ENCODE measurements at places on chromosomes 12 and 14. TPM values are rescaled to one million over a fixed set of nuclear protein-coding genes. Genes with fewer than 3 reads are reported as not detected.

DNA sequence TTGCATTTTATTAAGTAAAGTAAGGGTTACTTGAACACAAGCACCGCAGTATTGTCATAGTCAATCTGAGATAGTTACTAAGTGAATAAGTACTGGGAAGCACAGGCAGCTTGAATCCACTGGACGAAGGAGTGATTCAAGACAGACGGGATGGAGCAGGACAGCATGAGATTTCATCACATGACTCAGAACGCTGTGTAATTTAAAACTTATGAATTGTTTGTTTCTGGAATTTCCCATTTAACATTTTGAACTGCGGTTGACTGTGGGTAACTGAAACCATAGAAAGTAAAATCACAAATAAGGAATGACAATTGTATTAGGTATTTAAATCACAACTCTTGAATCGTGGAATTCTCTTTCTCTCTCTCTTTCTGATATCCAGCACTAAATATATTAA, 1630.4 kb upstream of the SEL1L start:
- H3K4me1 ChIP-seq = no peaks in the 10 kb centered on the region
- H3K4me3 ChIP-seq = no peak overlapping the region
- DNase-seq = no peak
- no peak overlapping the region for H3K27ac ChIP-seq
- H3K27me3 ChIP-seq = no peaks in the 10 kb centered on the region

DNA sequence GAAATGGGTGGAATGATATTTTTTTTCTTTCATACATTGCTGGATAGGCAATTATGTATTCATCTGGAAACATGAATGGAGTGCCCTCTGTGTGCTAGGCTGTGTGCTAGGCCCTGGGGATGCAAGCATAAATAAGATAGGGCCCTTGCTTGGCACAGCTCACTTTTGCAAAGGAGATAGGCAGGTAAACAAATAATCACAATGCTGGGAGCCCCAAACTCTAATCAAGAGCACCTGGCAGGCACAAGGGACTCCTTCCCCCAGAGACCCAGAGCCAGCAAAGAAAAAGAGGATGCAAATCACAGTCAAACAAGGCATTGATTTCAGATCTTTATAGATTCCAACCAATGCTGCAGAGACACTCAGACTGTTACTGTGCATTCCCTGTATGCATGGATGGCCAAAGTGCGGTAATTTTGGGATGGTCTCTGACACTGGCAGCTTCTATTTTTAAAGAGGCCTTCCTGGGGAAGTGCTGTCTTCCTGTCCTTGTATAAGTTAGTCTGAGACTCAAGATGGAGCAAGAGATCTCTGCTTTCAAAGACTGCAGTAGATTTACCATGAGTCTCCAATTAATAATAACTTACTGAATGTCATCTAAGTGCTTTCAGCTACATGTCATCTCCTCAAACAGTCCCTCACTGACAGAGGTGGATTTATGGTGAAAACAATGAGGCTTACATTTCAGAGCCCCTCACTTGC, 45.1 kb upstream of the CPM start:
- H3K27ac ChIP-seq = no peak overlapping the region
- no peaks in the 10 kb centered on the region for H3K27me3 ChIP-seq
- no peak for DNase-seq
- no peak overlapping the region for H3K4me3 ChIP-seq

- no peak overlapping the region for H3K27ac ChIP-seq
- no peaks in the 10 kb centered on the region for H3K27me3 ChIP-seq
- DNase-seq = no peak
Measured at GRCh38 chr12:26576266-26576665, 256.7 kb downstream of the ITPR2 start.

DNA sequence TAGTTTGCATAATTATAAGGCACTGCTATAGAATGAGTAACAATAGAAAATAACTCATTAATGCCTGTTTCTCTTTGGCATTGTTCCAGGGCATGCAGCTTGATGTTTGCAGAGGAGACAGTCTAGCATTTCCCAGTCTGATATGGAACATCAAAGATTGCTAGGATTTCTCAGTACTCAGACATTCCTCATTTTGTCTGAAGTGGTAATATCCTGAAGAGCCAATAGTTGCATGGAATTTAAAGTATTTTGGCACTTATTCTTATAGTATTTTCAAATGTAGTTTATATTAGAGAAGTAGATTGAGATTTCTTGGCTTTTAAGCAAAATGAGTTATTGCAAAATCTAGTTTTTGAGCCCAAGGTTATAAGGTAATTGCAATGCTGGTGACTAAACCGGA, 337.3 kb upstream of the E2F7 start:
- peaks cover 4% of the 10 kb centered on the region for H3K4me1 ChIP-seq
- H3K27ac ChIP-seq = no peak overlapping the region
- H3K36me3 ChIP-seq = no peaks in the 10 kb centered on the region
- no peaks in the 10 kb centered on the region for H3K27me3 ChIP-seq
- H3K4me3 ChIP-seq = no peak overlapping the region
- no peak for DNase-seq

- no peak for DNase-seq
- peaks cover 4% of the 10 kb centered on the region for H3K27me3 ChIP-seq
- H3K4me1 ChIP-seq = peaks cover 49% of the 10 kb centered on the region
- peak overlapping the region; percentile 83 for H3K27ac ChIP-seq
- peak overlapping the region; percentile 92 for H3K4me3 ChIP-seq
Measured at GRCh38 chr14:64708148-64709004, 4.2 kb downstream of the PLEKHG3 start.

- DNase-seq = no peak
- no peaks in the 10 kb centered on the region for H3K4me1 ChIP-seq
- H3K36me3 ChIP-seq = peaks cover 3% of the 10 kb centered on the region
- peaks cover 70% of the 10 kb centered on the region for H3K27me3 ChIP-seq
- peak overlapping the region; percentile 85 for H3K27ac ChIP-seq
Measured at GRCh38 chr14:91835197-91835919, 32.0 kb downstream of the TC2N start.

GRCh38 chr14:50619569-50620141, 48.5 kb downstream of the SAV1 start:
- H3K27me3 ChIP-seq = no peaks in the 10 kb centered on the region
- no peak overlapping the region for H3K4me3 ChIP-seq
- peaks cover 8% of the 10 kb centered on the region for H3K36me3 ChIP-seq
- H3K27ac ChIP-seq = no peak overlapping the region
- no peaks in the 10 kb centered on the region for H3K4me1 ChIP-seq
- no peak for DNase-seq

DNA sequence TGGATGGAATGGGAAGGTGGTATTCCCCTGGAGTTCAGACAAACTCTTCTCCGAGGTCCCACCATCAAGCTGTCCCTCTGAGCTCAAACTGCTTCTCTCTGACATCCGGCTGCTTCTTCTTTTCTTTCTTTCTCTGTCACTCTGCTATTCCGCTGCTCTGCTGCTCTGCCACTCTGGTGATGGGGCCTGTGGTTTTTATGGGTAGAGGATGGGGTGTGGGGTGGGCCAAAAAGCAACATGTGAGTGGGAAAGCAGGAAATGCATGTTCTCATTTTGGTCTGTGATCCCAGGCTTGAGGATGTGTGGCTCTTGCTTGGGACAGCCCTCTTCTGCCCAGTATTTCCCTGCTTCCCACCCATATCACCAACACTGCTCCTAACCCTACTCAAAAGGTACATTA, 30.6 kb downstream of the CLECL1 start:
- no peak overlapping the region for H3K4me3 ChIP-seq
- H3K27me3 ChIP-seq = peaks cover 24% of the 10 kb centered on the region
- no peak for DNase-seq
- no peaks in the 10 kb centered on the region for H3K4me1 ChIP-seq
- H3K36me3 ChIP-seq = peaks cover 9% of the 10 kb centered on the region
- H3K27ac ChIP-seq = no peak overlapping the region

DNA sequence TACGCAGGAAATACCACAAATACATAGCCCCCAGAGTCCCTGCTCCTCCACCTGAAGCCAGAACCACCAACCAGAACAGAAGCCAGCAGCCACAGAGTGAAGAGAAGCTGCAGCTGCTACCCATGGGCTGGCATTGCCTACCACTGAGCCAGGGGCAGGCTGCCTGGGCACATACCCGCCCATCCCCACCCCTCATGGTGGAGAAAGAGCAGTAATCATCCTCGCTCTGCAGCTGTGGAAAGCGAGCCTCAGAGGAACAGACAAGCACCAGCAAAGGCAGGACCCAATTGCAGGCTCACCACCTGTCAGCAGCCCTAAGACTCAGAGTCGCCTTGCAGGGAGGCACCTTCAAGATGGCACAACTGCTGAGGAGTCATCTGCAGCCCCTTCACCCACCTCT, 11.2 kb upstream of the CD9 start:
- H3K4me3 ChIP-seq = no peak overlapping the region
- H3K27ac ChIP-seq = no peak overlapping the region
- H3K36me3 ChIP-seq = no peaks in the 10 kb centered on the region
- DNase-seq = no peak
- no peaks in the 10 kb centered on the region for H3K4me1 ChIP-seq
- peaks cover 25% of the 10 kb centered on the region for H3K27me3 ChIP-seq

- H3K27ac ChIP-seq = no peak overlapping the region
- DNase-seq = no peak
- H3K36me3 ChIP-seq = no peaks in the 10 kb centered on the region
- H3K27me3 ChIP-seq = peaks cover 3% of the 10 kb centered on the region
Measured at GRCh38 chr14:22002860-22003284, 329.3 kb upstream of the OR4E1 start.

DNA sequence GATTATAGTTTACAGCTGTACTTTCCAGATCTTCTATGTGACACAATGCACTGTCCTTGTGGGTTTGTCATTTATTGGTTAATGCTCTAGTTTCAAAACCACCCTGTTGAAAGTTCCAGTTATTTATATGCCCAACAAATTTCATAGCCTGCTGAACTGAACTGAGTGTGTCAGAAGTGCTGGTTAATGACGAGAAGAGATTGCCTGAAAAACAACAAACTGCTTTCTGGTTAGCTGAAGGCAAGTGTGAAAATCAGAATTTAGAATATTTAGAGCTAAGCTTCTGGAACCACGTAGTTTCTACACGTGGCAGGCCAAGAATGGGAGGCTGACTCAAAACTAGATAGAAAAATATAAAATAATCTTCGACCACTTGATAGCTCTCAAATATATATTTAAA, 19.1 kb upstream of the RIN3 start:
- DNase-seq = no peak
- H3K36me3 ChIP-seq = no peaks in the 10 kb centered on the region
- H3K4me1 ChIP-seq = peaks cover 9% of the 10 kb centered on the region

GRCh38 chr12:124315372-124316044, 20.6 kb downstream of the RFLNA start:
- H3K27ac ChIP-seq = no peak overlapping the region
- DNase-seq = no peak
- no peak overlapping the region for H3K4me3 ChIP-seq
- H3K27me3 ChIP-seq = peaks cover 16% of the 10 kb centered on the region
- peaks cover 22% of the 10 kb centered on the region for H3K4me1 ChIP-seq

DNA sequence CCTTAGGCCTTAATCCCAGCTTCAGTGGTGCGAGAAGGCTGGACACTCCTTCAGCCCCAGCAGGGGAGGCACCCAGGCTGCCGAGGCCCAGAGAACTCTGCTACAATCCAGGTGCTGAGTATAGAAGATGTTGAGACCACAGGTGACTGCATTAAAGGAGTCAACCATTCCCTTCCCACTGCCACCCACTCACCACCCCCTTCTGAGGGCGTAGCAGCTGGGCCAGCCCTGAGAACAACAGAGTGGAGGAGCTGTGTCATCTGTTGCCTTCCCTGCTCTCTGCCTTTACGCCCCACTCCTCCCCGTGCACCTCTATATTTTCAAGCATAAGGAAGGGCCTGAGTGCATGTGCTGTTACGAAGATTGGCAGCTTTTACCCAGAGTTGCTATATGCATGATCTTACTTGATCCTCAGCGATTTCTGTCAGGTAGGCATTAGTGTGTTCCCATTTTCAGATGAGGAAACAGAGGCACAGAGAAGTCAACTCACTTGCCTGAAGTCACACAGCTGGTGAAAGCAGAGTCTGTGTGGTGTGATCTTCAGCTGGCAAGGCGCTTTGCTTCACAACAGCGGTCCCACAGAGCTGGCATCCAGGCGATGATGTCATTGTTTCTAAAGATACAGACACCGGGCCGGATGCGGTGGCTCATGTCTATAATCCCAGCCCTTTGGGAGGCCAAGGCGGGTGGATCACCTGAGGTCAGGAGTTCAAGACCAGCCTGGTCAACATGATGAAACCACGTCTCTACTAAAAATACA, 46.7 kb downstream of the RIN3 start:
- H3K27me3 ChIP-seq = no peaks in the 10 kb centered on the region
- peaks cover 5% of the 10 kb centered on the region for H3K36me3 ChIP-seq
- peaks cover 13% of the 10 kb centered on the region for H3K4me1 ChIP-seq
- no peak overlapping the region for H3K4me3 ChIP-seq

DNA sequence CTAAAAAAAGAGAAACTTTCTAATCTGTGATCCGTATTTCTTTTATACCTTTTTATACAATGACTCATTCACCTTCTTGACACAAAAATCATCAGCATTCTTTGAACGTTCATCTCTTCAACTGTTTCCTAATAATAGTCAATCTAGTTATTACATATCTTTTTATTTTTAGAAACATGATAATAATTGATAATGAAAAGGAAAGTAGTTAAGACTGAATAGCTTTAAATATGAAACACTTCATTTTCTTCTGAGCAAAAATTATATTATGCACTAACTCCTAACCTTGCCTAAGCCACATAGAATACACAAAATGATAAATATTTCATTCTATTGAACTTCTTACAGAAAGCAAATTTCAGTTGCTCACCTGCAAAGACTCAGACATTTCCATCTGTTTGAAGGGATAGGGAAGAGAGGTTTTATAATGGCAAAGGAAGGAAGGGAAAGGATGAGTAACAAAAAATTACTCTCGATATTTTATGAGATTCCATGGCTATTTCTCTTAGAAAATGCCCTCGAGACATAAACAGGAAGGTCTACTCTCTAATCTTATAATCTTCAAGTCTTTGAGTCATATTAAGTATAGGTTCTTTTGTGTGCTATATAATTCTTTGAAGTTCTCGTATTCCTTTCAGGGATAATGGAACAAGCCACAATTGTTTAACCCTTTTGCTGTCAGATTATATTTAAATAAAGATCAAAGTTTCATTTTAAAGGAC, 7.5 kb upstream of the KLHL42 start:
- H3K36me3 ChIP-seq = peaks cover 3% of the 10 kb centered on the region
- H3K4me3 ChIP-seq = peak overlapping the region; percentile 2
- H3K27ac ChIP-seq = no peak overlapping the region
- DNase-seq = no peak
- no peaks in the 10 kb centered on the region for H3K4me1 ChIP-seq
- no peaks in the 10 kb centered on the region for H3K27me3 ChIP-seq

DNA sequence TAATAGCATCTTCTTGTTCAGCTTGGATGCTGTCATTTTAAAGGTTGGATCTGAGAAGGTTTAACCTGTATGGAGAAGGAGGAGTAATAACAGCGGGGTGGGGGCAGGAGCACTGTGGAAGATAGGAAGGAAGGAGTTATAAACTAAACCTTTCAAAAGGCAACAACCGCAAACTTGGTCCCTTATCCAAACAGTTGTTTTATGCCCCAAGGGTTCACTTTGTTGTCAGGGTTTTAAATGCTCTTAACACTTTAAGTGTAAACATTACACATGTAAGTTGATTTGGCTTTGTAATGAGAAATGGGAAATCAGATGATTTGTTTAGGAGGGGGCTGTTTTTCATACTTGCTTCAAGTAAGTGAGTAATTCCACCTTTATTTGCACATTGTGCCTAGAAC, 3.0 kb downstream of the NPAS3 start:
- H3K27ac ChIP-seq = no peak overlapping the region
- H3K36me3 ChIP-seq = peaks cover 3% of the 10 kb centered on the region
- no peak for DNase-seq
- H3K4me3 ChIP-seq = peak overlapping the region; percentile 11
- H3K4me1 ChIP-seq = peaks cover 11% of the 10 kb centered on the region

The TAS2R46 gene
- 0.85 TPM for total RNA-seq

The SERPINA6 gene
- 0.77 TPM for total RNA-seq

The SYT1 gene
- 35.5 TPM for total RNA-seq

The BCL2L14 gene
- total RNA-seq = 3.3 TPM

The LTBP2 gene
- 1.1 TPM for total RNA-seq

The SSTR1 gene
- 11.0 TPM for total RNA-seq

The MLH3 gene
- 19.3 TPM for total RNA-seq
